Frontal cortex (tissue), 4 donors: ENCODE measurements at places on chromosomes 1 and 21.

DNA sequence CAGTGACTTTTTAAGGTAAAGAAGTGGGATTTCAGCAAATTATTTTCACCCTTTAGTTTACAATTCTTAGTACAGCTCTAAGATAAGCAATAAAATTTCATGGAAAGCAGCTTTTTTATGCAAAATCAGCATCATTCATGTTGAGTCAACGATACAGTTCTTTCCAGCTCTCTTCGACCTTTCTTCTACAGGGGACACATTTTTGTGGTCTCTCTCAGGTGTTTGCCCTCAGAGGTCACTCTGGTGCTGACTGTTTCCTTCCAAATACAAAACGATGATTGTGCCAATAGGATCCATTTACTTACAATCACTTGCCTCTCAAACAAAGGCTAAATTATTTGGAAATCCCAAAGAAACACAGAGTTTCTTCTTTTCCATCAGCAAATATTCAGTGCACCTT is 51.0 kb downstream of the PSMG1 start:
- DNase-seq, result no peak

DNA sequence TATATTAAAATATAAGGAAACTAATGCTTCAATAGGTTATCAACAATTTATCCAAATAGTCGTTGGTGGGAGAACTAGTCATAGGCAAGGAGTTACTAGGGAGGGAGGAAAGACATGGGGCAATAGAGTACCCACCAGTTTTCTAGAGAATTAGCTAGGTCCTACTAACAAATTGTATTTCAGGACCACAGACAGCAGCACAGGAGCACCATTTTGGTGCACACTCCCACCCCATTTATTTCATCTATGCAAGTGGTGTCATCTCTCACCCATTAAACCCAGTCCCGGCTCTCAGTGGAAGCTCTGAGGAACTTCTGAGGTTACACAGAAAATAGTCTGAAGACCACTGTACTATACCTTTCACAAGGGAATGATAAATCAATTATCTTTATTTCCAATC is 89.0 kb upstream of the BCAR3 start:
- no peak for DNase-seq

GRCh38 chr1:173869021-173869359 is 810 bp downstream of the ZBTB37 start:
- no peak for DNase-seq

DNA sequence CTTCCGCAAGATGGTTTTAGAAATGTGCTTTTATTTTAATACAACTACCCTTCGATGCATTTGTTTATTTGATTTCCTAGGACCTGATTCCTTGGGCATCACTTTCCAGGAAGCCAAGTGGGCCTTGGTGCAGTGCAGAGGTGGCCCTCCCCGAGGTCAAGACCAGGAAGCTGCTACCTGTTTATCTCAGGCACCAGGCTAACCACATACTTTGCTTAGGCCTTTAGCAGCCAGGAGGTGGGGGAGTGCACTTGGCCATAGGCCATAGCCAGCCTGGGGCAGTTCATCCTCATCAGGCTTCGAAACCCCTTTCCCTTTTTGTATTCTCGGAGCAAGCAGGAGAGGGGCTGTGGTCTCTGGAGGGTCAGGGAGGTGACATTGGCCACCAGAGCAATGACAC is 45.4 kb downstream of the SMYD2 start:
- no peak for DNase-seq
